ENCODE measurements at places on chromosomes 13 and 19. TPM values are rescaled to one million over a fixed set of nuclear protein-coding genes. Genes with fewer than 3 reads are reported as not detected.

TCF3 gene
- 18.4 TPM for total RNA-seq

DCAF15 gene
- 17.0 TPM for total RNA-seq

KIR2DL4 gene
- not detected for total RNA-seq

GFY gene
- 0.14 TPM for total RNA-seq

MADCAM1 gene
- total RNA-seq, result 0.22 TPM

DNA sequence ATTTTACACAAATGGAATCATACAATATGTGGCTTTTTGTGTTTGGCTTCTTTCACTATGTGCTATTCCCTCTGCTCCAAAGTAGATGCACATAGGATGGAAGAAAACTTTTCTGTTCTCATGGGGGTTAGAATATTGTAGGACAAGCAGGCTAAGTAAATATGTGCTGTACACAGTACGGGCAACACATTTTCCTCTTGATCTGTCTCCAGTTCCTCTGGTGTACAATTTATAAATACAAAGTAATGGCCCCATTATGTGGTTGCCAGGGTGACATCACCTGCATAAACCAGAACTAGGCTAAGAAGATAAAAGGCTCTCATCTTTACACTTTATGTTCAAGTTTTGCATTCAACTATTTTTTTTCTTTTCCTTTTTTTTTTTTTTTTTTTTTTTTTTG is 41.0 kb upstream of the SOX21 start:
- no peaks in the 10 kb centered on the region for H3K36me3 ChIP-seq
- peaks cover 3% of the 10 kb centered on the region for H3K27me3 ChIP-seq

DNA sequence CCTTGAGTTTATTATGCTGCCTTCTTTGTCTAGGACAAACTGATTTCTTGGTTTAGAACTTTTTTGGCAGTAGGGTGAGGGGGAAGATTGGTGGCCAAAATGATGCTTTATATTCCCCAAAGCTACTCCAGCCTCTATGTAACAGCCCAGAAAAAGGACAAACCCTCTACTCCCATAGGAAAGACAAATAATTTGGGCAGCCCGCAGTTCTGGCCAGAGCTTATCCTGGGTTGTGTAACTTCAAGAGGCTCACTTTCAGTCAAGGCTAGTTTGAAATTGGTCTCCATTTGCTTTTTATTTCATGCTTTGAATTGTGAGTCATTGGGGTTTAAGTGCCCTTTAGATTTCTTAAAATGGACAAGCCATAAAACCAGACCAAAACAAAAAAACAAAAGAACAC is 142.3 kb downstream of the OLFM4 start:
- no peak overlapping the region for H3K27ac ChIP-seq
- H3K36me3 ChIP-seq, result no peaks in the 10 kb centered on the region
- no peaks in the 10 kb centered on the region for H3K4me1 ChIP-seq
- H3K27me3 ChIP-seq, result peaks cover 34% of the 10 kb centered on the region
- DNase-seq, result no peak

DNA sequence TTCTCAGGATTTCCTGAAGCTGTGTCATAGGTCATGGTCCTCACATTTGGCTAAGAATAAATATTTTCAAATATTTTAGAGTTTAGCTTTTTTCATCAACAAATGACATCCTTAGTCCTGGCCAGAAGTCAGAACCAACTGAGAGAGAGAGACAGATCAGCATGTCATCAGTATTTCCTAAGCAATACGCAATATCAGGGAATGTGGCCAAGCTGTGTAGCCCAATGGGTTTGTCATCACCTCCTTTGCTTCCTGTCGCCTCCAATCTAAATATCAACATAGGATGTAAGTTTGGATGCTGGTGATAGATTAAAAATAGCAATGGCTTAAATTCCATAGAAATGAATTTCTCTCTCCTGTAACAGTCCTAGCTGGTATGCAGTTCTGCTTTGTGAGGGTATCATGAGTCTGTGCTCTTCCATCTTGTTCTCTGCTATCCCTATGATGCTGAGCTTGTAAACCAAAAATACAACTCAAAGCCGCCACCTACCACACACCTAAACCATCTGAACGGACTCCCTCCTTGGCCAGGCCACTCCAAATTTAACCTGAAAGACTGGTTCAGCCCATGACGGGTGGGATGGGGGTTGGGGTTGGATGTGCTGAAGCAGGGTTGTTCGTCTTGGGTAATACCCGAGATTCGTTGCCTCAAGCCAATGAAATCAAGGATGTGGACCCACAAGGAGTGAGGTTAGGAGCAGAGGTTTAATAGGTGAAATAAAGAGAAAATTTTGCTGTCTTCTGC is 10.0 kb upstream of the IGSF23 start:
- peaks cover 34% of the 10 kb centered on the region for H3K4me1 ChIP-seq
- H3K36me3 ChIP-seq, result no peaks in the 10 kb centered on the region
- no peak for DNase-seq
- no peaks in the 10 kb centered on the region for H3K27me3 ChIP-seq
- peak overlapping the region; percentile 60 for H3K27ac ChIP-seq

- no peak for DNase-seq
- no peaks in the 10 kb centered on the region for H3K4me1 ChIP-seq
- H3K4me3 ChIP-seq, result no peak within 1 kb of the TSS
- no peak within 1 kb of the TSS for H3K27ac ChIP-seq
These were observed at the start of gene SCEL for GRCh38 chr13:77535448-77535847. SCEL (plus strand) TSS chr13:77535706; CDS start chr13:77555876, 20,170 bp downstream.

- H3K27ac ChIP-seq, result no peak overlapping the region
- H3K4me1 ChIP-seq, result peaks cover 20% of the 10 kb centered on the region
These were observed 12.7 kb downstream of the ATP4B start for GRCh38 chr13:113645329-113645728.

DNA sequence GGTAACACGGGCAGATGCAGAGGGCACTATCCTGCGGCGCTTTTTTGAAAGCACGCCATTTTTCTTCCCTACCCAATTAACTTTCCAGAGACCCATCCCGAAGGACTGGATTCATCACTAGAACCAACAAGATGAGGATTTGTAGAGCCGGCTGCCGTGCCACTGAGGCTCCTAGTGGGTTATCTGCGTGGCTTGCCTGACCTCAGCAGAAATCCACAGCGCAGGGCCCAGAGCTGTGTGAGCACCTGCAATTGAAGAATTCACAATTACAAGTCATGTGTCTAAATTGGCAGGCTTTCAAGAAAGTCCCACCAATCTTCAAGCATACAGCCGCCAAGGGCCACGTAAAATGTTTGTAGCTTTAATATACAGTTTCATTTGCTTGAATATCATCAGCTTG is 75.5 kb downstream of the ALOX5AP start:
- no peaks in the 10 kb centered on the region for H3K27me3 ChIP-seq
- DNase-seq, result no peak
- H3K36me3 ChIP-seq, result no peaks in the 10 kb centered on the region
- H3K27ac ChIP-seq, result no peak overlapping the region
